Myocyte (in vitro differentiated cells): ENCODE measurements at places on chromosomes 4 and X. TPM values are rescaled to one million over a fixed set of nuclear protein-coding genes. Genes with fewer than 3 reads are reported as not detected.
A peak's percentile ranks its signal among the peaks of the same experiment; 100 is the strongest.

GRCh38 chr4:102687373-102687981 is 73.3 kb downstream of the MANBA start:
- DNase-seq, result no peak

- peak; percentile 6 for DNase-seq
These were observed 51.5 kb upstream of the TRPC3 start for GRCh38 chr4:122003335-122003734.

DNA sequence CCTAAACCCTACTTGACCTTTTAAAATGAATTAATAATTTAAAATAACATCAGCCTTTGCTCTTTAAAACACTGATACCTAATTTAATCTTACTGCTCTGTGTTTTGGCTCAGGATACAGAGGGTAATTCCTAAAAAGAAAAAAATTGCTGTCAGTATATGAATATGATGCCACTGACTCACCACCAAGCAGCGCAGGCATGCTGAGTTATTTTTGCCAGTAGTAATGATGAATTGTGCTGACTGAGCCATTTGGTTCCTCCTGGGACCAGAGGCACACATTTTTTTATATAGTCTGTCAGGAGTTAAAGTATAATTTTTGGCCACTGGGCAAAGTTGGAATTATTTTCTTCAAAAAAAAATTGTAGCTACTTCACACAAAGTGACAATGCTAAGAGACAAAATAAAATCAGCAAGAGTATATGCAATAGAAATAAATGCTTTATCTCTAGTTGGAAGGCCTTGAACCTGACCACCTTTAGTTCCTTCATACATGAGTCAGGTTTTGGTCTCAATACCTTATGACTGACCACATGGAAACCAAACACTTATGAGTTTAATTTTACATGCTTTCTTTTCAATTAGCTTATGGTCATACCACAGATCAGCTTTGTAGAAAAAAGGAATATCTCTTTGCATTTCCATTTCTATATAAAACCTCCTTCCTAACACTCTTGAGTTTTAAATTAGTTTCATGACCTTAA is 115.1 kb downstream of the PPP3CA start:
- DNase-seq, result peak; percentile 83

GRCh38 chr4:101968364-101968763 is 177.8 kb downstream of the BANK1 start:
- DNase-seq, result no peak

GRIA2 gene
- total RNA-seq, result not detected in 2 replicates
